ENCODE measurements at places on chromosomes 7 and 10.

- no peak for DNase-seq
Observed at GRCh38 chr7:46150202-46150601, 229.1 kb upstream of the IGFBP3 start.

DNA sequence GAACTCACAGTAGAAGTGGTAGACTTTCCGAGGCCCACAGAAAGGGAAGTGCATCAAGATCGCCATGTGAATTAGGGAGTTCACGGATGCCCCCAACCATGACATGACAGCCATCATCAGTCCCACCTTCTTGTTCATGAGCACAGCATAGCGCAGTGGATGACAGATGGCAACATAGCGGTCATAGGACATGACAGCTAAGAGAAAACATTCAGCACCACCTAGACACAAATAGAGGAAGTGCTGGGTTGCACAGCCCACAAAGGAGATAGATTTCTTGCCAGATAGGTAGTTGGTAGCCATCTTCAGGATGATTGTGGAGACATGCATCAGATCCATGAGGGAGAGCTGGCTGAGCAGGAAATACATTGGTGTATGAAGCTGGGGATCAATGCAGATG lies 342 bp downstream of the OR2AE1 start:
- DNase-seq: no peak

GRCh38 chr7:67738958-67739357 lies 742.3 kb downstream of the TYW1 start:
- no peak for DNase-seq

GRCh38 chr7:5379546-5379945 lies 44.1 kb downstream of the TNRC18 start:
- DNase-seq: no peak

DNA sequence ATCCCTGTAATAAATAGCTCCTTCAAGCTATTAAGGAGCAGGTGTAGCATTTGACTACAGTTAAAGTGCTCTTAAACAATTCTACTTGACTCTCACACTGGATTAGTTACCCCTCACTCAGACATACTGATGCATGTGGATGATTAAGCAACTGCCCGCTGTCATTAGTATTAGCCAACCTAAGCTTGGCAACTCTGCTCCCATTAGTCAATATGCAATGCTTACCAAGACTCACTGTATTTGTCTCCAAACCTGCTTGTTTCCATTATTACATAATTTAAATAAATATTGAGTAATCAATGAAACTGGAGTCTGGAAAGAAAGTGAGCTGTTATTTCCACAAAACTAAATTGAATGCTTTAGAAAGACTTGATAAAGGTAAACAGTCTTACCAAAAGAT lies 144.0 kb upstream of the ASAH2 start:
- no peak for DNase-seq

DNA sequence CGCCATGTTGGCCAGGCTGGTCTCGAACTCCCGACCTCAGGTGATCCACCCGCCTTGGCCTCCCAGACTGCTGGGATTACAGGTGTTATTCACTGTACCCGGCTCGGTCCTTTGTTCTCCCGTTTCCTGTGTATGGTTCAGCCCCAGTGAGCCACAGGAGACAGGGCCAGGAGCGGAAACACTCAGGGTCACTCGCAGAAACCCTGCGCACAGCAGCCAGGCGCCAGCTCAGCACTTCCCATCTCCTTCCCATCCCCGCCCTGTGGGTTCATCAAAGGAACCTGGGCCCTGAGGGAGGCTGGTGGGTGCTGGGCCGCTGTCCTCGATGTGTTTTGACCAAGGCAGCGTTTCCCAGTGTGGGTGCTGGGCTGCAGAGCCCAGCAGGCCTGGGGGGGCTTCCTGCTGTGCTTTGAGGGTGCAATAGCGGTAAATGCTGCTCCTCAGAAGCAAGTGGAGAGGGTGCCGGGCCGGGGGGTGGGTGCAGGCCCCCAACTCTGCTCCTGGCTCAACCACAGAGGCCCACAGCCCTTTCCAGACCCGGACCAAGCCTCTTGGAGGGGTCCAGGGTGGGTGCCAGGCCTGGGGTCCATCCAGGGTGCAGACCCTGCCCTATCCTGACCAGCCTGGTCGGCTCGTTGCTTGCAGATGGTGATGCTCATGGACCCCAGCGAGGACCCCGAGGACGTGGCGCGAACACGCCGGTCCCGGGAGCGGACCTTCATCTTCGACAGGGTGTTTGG lies 15.3 kb upstream of the CHST12 start:
- no peak for DNase-seq

DNA sequence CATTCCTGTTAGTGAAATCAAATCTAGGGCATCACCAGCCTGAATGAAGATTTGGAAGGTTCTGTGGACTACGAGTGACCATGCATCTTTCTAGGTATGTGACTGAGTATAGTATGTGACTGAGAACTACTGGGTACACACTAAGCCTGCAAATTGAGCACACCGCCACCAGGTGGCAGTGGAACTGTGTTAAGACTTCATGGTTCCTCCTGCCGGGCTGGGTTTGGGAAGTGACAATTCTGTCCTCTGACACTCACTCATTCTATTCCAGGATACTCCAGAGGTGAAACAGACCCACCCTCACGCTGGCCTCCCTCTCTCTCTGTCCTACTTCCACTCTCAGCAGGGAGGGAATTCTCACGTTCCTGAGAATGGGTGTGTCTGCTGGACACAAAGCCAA lies 84.0 kb upstream of the TMEM248 start:
- DNase-seq: no peak

DNA sequence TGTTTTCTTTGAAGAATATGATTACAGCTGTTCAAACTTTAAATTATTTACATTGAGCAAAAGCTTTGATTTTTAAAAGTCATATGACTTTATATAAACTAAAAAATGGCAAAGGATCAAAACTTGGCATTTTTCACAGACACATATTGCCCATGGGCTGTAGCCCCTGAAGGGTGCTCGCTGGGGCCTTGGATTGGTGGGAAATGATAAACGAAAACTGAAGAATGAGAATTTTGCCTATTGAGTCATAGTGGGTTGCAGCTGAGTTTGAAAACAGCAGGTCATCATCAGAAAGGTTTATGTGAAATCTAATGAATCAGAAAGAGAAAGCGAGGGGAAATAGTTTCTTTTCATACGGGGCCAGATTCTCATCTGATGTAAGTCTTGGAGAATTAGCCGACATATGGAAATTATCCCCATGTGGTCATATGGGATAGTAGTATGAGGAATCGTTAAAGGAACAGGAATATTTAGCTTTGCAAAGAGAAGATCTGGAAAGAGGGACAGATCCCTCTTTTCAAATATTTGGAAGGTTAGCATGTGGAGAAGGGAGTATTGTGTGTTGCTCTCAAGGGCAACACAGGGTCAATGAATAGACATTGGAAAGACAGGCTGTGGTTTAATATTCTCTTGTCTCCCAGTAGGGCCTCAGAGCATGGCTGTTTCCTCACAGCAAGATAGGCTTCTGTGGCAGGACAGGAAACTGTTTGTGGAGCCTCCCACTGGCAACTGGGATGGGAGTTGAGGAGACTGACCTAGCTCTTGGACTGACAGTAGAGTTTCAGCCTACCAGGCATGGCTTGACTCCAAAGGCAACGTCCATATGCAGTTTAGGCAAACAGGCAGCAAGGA lies 119.0 kb downstream of the FZD1 start:
- peak; percentile 74 for DNase-seq

DNA sequence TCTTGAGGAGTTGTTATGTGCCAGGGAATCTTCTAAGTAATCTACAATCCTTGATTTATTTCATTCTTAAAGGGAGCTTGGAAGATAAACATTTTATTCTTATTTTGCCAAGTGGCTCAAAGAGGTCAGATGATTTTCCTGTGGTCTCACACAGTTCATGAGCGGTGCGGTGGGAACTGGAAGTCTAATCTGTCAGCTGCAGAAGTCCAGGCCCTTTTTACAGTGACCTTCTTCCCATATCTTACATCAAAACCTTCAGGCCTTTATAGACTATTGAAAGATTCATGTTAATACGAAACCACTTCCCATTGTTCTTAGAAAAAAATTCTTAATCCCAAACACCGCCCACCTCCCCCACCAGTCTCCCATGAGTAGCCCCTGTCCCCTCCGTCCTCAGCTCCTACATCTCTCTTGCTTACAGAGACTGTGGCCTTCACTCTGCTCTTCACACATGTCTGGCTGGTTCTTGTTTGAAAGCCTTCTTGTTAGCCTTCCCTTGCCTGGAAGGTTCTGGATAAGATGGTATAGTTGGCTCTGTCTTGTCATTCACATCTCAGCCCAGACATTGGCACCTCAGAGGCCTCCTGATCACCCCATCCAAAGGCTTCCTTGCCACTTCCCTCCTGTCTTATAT lies 61.5 kb downstream of the ITGA8 start:
- no peak for DNase-seq

DNA sequence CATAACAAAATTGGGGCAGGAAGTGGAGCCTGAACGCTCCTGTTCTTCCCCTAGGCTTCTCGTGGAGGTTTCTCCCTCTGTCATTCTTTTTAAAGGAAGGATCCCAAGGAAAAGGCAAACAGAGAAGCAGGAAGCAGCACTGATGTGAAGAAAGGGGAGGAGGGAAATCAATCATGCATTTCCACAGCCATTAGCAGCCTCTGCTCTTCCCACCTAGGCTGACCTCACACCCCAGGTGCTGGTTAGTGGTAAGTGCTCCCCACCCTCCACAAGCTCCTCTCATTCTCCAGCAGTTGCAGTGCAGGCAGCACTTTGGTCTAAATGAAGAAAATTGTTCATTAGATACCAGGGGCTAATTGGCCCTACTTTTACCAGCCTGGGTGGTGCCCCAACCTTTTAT lies 2.6 kb downstream of the CRHR2 start:
- no peak for DNase-seq

Measured in non-pigmented ciliary epithelial cell (primary cell).